ENCODE measurements at places on chromosomes 5 and 9. TPM values are rescaled to one million over a fixed set of nuclear protein-coding genes. Genes with fewer than 3 reads are reported as not detected.

The AGXT2 gene
- total RNA-seq = not detected

The EXOC3 gene
- 96.3 TPM for total RNA-seq

The FIBCD1 gene
- not detected for total RNA-seq

The OR1L8 gene
- total RNA-seq = not detected

The SPATA31E1 gene
- total RNA-seq = not detected

The PCDHB3 gene
- total RNA-seq = not detected

The DRD1 gene
- total RNA-seq = not detected

The DDX41 gene
- 78.3 TPM for total RNA-seq

The FREM1 gene
- total RNA-seq = not detected

The KCNN2 gene
- not detected for total RNA-seq

The TNFSF15 gene
- not detected for total RNA-seq

The C9 gene
- not detected for total RNA-seq
